ENCODE measurements at places on chromosomes 4 and X.

GRCh38 chr4:53309321-53310040, 56.4 kb downstream of the SCFD2 start:
- no peak for DNase-seq

- no peak for DNase-seq
Measured at GRCh38 chr4:149910604-149911350, 95.1 kb upstream of the IQCM start.

- DNase-seq: no peak
Measured at GRCh38 chr4:140069066-140069465, 84.9 kb downstream of the MAML3 start.

- no peak for DNase-seq
Measured at GRCh38 chrX:130080791-130081367, 29.4 kb downstream of the ELF4 start.

- no peak for DNase-seq
Measured at GRCh38 chr4:153710681-153711080, 26.6 kb downstream of the TLR2 start.

- no peak for DNase-seq
Measured at GRCh38 chrX:38831949-38832348, 30.7 kb downstream of the MID1IP1 start.

GRCh38 chr4:20520901-20521300, 179.4 kb upstream of the PACRGL start:
- no peak for DNase-seq

GRCh38 chr4:72312032-72312650, 256.9 kb downstream of the ADAMTS3 start:
- DNase-seq: no peak

- no peak for DNase-seq
Measured at GRCh38 chr4:185874516-185875230, 62.7 kb upstream of the SORBS2 start.

DNA sequence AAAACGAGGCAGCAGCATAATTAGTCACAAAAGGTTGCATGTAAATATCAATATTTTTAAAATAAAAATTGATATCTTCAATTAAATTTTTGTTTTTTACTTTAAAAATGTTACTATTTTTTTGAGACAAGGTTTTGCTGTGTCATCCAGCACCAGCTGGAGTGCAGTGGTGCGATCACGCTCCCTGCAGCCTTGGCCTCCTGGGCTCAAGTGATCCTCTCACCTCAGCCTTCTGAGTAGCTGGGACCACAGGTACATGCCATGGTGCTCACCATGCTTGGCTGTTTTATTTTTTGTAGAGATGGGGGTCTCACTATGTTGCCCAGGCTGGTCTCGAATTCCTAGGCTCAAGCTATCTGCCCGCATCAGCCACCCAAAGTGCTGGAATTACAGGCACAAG, 96.8 kb upstream of the FRAS1 start:
- DNase-seq: no peak

DNA sequence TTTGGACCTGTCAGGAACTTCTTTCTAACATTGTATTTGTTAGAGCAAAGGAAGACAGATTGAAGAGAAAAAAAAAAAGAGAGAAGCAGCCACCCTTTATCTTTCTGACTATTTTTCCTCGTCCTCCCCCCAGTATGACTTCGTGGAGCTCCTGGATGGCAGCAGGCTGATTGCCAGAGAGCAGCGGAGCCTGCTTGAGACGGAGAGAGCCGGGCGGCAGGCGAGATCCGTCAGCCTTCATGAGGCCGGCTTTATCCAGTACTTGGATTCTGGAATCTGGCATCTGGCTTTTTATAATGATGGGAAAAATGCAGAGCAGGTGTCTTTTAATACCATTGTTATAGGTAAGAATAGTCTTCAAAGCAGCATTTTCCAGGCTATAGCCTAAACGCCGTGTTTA, 237.7 kb downstream of the DCTD start:
- no peak for DNase-seq

Data from left renal pelvis (tissue), 4 donors.